ENCODE measurements at places on chromosomes 16 and 17.

DNA sequence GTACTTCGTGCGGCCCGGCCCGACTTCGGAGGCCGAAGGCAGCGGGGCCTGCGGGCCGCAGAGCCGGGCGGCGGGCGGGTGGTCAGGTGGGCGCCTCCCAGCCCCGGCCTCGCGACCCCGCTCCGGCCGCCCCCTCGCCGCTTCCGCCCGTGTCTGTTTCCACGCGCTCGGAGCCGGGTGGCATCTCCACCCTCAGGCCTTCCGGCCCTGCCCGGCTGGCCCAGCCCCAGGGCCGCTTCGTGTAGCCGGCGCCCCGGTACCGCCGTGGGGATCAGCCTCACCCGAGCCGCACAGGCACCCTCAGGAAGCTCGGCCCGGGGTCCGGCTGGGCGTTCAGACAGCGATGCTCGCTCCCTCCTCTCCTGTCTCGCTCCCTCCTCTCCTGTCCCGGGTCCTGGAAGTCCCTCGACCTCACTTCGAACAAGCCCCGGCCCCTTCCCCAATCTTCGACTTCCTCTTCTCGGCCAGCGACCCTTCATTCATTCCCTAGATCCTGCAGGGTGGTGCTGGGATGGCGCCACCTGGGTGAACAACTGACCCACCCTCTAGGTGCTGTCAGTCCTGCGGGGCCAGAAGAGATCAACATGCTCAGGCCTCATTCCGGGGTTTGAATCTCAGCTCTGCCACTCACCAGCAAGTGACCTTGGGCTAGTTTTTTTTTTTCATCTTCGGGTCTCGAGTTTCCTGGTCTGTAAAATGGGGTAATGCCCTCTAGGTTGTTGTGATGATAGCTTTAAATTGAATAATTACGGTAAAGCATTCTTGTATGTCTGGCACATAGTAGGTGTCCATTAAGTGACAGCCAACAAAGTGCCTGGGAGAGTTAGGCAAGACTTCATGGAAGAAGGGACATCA is 610 bp downstream of the VPS4A start:
- DNase-seq: no peak

DNA sequence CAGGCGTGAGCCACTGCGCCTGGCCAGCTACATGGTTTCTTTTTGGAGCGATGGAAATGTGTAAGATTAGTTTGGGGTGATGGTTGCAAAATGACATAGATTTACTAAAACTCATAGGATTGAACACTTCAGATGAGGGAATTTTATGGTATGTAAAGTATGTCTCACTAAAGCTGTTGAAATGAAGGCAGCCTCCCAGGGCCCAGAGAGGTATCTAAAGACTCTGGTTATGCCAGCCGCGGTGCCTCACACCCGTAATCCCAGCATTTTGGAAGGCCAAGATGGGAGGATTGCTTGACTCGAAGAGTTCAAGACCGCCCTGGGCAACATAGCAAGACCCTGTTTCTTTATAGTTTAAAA is 254.9 kb downstream of the PARN start:
- DNase-seq: no peak

- peak; percentile 32 for DNase-seq
Observed at GRCh38 chr17:37179893-37180292, 195.9 kb upstream of the C17orf78 start.

GRCh38 chr17:71224824-71225575 is 895.8 kb upstream of the SOX9 start:
- no peak for DNase-seq

GRCh38 chr17:4483012-4483840 is 15.5 kb upstream of the SPNS2 start:
- no peak for DNase-seq

DNA sequence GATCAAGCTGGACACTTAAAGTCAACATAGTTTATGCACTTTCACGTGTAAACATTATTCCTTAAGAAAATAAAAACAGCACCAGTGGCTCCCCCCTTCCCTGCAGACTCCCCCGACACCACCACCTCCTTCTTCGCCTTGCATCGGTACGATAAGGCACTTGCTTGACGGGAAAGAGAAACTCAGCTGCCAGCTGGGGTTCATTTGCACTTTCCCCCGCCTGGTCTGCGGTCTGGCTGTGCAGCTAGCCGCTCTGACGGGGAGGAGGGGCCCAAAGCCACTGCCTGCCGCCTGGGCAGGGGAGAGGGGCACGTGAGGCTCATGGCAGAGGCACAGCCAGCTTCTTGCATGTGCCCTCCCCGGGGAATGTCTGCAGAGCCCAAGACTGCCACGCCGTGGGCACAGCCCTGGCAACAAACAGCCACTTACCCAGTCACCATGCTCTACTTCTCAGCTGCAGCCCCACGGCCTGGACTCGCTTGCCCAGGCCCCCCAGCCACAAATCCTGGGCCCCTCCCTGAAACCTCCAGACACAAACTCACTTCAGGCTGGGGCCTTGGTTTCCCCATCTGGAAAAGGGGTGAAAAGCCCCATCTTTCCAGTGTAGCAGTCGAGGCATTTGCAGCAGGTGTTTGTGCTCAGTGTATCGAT is 16.5 kb upstream of the PRM1 start:
- no peak for DNase-seq

DNA sequence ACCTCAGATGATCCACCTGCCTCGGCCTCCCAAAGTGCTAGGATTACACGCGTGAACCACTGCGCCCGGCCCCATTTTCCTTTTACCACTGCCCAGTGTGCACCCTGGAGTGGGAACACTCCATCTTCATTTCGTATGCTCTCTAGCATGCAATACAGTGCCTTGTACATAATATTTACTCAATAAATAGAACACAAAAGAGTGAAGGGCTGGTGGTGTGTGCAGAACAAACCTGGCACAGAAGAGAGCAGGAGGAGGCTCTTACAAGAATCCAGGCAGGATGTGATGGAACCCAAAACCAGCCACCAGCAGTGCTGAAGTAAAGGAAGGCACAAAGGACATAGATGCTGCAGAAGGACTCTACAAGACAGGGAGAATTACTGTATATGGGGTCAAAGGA is 7.3 kb downstream of the KRT37 start:
- no peak for DNase-seq

DNA sequence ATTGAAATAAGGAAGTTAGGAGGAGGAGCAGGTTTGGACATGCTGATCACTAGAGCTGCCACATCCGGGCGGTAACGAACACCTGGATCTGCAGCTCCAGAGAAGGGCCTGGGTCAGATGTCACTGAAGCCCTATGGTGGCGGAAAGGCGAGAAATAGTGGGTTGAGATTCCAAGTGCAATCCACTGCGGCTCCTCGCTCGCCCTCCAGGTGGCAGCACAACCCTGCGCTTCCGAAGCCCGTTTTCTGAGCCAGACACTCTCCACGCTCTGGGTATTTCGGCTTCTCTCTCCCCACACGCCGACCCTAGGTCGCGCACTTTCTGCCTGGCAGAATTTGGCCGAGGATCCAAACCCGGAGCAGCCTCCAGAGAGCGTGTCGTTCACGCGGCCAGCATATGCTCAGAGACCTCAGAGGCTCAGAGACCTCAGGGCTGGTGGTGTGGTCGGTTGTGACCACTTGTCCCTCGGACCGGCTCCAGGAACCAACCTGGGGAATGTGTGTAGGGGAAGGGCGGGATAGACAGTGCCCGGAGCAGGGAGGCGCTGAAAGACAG is 922 bp upstream of the SLC2A4 start:
- DNase-seq: peak; percentile 95

DNA sequence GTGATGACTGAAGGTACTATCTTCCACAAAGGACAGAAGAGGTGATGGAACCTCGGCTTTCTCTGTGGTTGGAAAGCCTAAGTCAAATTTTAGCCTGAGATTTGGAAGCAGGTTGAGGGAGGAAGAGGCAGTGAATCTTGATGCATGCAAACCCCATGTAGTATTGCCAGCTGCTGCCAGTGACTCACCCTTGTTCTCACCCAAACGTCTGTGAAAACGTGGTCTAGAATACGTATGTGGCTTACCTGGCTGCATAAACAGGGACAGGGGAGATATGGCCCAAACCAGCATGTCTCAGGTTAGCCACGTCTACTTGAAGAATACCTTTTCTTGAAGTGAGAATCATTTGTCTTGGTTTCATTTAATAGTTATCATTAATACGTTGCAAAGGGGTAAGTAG is 438.0 kb upstream of the MAF start:
- no peak for DNase-seq

GRCh38 chr16:67961551-67961957 is 6.9 kb downstream of the SLC12A4 start:
- DNase-seq: no peak

- no peak for DNase-seq
Observed at GRCh38 chr17:78738698-78739097, 43.4 kb downstream of the CYTH1 start.

- DNase-seq: no peak
Observed at GRCh38 chr16:49398761-49399160, 25.2 kb downstream of the C16orf78 start.

- DNase-seq: peak; percentile 48
Observed at GRCh38 chr16:69179328-69180010, 7.5 kb upstream of the SNTB2 start.

GRCh38 chr17:80021600-80021999 is 14.1 kb downstream of the TBC1D16 start:
- no peak for DNase-seq

DNA sequence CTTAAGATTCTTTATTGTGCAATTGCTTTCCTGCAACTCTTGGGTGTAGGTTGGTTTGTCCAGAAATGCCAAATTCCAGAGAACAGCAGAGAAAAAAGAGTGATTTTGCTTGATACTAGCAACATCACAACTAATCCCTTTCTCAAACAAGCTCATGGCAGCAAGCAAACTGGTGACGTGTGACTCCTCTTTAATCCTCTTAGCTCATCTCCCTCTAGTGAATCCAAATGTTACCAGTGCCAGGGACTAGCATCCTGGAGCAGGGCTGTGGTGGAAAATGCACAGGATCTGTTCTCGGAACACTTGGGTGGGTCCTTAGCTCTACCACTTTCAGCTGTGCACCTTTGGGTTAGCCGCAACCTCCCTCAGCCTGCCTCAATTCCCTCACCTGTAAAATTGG is 204.0 kb upstream of the CCL2 start:
- no peak for DNase-seq

DNA sequence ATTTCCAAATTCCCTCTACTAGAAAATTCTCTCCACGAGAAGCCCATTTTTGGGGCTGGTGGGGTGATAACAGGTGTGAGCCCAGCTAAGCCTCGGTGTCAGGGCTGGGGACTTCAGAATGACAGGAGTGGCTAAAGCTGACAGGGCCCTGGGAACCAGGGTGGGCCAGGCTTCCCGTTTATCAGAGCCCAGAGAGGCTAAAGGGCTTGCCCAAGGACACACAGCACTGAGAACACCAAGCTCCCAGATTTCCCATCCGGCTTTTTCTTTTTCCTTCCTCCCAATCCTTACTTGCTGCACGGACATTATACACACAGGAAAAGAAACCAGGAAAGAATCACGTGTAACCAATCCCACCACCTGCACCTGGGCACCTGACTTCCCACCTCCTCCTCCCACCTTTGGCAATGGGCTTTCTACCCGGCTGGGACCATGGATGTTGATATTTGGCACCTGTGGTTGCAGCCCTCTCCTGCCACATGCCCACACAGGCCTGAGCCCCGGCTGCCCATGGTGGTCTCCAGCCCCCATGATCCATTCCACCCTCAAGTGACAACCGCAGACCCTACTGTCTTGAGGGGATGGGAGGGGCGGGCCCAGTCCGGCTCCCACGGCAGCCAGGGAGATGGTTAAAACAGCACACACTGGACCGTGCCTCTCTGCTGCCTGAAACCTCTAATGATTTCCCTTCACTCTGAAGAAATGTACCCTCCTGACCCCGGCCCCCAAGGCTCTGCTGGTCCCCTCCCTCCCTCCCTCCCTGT is 78.9 kb downstream of the ENGASE start:
- DNase-seq: no peak

DNA sequence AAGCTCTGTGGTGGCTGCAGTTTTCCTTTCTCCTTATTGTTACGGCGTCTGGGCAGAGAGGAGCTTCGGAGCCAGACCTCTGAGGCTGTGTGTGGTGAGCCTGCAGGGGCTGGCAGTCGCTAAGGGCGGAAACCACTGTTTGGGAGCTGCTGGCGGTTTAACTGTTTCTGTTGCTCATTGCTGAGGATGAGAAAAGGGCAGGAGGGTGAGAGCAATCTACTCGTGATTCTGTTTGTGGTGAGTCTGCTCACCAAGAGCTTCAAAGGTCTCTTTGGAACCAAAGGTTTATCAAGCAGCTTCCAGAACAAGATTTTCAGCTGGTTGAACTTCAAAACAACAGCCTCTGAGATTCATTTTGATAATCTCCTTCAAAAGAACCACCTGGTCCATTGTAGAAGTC is 143.9 kb downstream of the ANKFN1 start:
- no peak for DNase-seq

DNA sequence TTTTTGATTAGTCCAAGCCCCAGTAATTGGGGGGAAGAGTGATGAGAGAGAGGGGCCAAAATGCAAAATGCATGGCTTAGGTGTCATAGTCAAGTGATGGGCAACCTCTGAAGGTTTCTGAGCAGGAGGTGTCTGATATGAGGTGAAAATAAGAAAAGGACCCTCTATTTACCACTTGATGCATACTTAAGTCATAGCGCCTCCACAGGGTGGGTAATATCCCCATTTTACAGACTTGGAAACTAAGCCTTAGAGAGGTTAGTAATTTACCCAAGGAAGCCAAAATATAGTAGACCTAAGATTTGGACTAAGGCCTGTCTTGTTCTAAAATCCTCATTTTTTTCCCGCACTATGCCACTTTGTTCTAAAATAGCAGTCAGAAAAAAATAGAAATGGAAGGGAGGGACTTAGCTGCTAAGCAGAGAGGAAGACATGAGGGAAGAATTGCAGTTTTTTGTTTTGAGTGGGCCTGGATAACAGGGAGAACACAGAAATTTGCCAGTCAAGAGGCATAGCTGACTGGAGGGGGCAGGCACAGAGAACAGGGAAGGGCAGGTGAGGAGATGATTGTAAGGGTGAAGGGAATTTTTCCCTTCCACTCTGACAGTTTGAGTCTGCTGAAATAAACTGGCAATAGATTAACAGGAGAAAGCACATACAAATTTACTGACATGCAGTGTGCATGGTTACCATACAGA is 2.3 kb upstream of the GRB2 start:
- no peak for DNase-seq

DNA sequence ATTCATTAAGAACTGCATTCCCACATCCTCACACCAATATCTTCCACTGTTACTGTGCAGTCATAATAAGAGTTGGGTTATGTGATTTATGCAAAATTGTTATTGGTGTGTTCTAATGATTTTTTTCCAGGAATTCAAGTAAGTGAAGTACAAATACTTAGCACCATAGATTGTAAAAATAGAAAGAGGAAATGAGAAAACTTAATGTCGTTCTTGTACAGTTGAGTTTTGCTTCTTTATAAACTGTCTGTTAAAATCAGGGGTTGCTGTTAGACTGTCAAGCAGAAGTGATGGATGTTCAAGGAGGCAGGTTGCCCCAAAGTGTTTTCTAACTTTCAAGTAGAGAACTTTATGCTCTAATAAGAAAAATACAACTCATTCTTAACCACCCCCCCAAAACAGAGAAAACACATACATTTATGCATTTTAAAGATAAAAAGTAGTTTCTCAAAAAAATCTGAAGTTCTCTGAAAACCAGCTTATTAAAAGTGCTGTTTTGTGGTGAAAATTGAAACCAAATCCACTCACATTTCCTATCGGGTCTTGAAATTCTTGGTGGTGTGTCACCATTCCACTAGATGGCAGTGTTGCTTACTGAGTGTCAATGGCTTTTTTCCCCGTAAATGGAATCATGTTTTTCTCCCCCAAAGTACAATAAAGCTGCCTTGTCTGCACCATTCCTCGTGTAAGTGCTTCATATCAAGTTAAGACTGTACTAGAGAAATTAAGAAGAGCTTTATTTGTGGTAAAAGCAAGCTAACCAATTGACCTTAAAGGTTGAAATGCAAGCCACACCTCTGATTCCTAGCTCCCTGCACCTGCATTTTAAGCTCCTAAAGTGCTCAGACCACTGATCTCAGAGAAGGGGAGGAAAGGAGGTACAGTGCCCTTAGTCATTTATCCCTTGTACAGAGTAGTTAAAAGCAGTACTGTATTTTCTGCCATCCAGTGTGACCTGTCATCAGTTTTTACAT is 4.7 kb upstream of the IGSF6 start:
- peak; percentile 91 for DNase-seq
